ENCODE measurements at places on chromosomes 1 and 21. TPM values are rescaled to one million over a fixed set of nuclear protein-coding genes. Genes with fewer than 3 reads are reported as not detected.

The SPRR1A gene
- polyA plus RNA-seq = 3,249 TPM

The HTR6 gene
- polyA plus RNA-seq = 0.02 TPM

The FABP3 gene
- 2.6 TPM for polyA plus RNA-seq

The IFFO2 gene
- polyA plus RNA-seq = 28.7 TPM

The SPATA45 gene
- polyA plus RNA-seq = not detected

The ICOSLG gene
- polyA plus RNA-seq = 2.6 TPM

The BCL2L15 gene
- polyA plus RNA-seq = 4.2 TPM

The CD1E gene
- 2.2 TPM for polyA plus RNA-seq

The VTCN1 gene
- polyA plus RNA-seq = 0.06 TPM

The ERICH3 gene
- polyA plus RNA-seq = 0.02 TPM

The TPRG1L gene
- polyA plus RNA-seq = 20.1 TPM

The TRIM17 gene
- polyA plus RNA-seq = 1.8 TPM

The OR2L8 gene
- not detected for polyA plus RNA-seq

The TSPEAR gene
- 0.01 TPM for polyA plus RNA-seq

The CACNA1S gene
- not detected for polyA plus RNA-seq

The CFHR2 gene
- not detected for polyA plus RNA-seq

The ZBTB40 gene
- 3.7 TPM for polyA plus RNA-seq

The AADACL4 gene
- not detected for polyA plus RNA-seq

The ABCA4 gene
- 0.04 TPM for polyA plus RNA-seq

The KCNJ10 gene
- not detected for polyA plus RNA-seq

The RGS13 gene
- 0.13 TPM for polyA plus RNA-seq

The HMGN2 gene
- polyA plus RNA-seq = 314 TPM

The FMO2 gene
- polyA plus RNA-seq = 95.4 TPM

The VASH2 gene
- 0.33 TPM for polyA plus RNA-seq

The ZNF683 gene
- polyA plus RNA-seq = 0.51 TPM

The CFAP57 gene
- polyA plus RNA-seq = 0.02 TPM

The CENPL gene
- 2.1 TPM for polyA plus RNA-seq

The AHDC1 gene
- polyA plus RNA-seq = 58.4 TPM

The SLC16A4 gene
- polyA plus RNA-seq = 0.58 TPM

The SLC27A3 gene
- polyA plus RNA-seq = 18.6 TPM

The S100A1 gene
- 2.3 TPM for polyA plus RNA-seq

The MYBPHL gene
- 0.08 TPM for polyA plus RNA-seq

The POFUT2 gene
- polyA plus RNA-seq = 13.3 TPM

The RNF187 gene
- polyA plus RNA-seq = 38.0 TPM

The GUCA2A gene
- polyA plus RNA-seq = not detected

The TCEA3 gene
- polyA plus RNA-seq = 22.0 TPM

The CGN gene
- polyA plus RNA-seq = 10.5 TPM

The GRHL3 gene
- polyA plus RNA-seq = 115 TPM

The EPHB2 gene
- polyA plus RNA-seq = 0.16 TPM

The TCHHL1 gene
- polyA plus RNA-seq = not detected

The TRNP1 gene
- polyA plus RNA-seq = 158 TPM
